Breast epithelium (tissue), 4 donors: ENCODE measurements at places on chromosomes 12 and 14. TPM values are rescaled to one million over a fixed set of nuclear protein-coding genes. Genes with fewer than 3 reads are reported as not detected.

DNA sequence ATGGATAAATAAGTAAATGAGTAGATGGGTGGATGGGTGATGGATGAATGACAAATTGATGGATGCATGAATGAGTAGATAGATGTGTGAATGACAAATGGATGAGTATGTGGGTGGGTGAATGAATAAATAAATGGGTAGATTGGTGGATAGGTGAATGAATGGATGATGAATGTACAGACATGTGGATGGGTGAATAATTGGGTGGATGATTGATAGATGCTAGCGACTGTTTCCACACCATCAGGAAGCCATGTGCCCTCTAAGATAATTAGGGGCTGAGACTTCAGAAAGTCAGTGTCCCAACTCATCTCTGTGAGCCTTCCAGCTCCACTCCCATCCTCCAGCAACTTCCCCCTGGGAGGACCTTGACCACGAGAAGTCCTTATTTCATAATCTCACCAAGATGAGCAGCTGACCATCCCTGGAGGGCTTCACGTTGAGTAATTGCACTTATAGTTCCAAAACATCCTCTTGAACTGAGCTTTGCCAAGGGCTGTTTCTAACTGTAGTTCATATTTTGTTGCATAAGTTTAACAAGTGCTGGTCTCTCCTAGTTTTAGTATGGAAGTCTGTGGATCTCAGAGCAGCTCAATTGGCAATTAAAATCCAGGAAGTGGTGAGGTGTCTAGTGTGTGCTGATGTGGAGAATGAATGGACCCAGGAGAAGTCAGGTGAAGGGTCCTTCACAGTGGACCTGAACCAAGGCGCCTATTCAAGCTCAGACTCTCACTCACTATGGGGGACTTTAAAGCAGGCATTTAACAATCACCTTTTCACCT lies 295.7 kb downstream of the ADGRD1 start:
- no peaks in the 10 kb centered on the region for H3K27me3 ChIP-seq
- H3K4me1 ChIP-seq = no peaks in the 10 kb centered on the region
- DNase-seq = no peak
- H3K4me3 ChIP-seq = no peak overlapping the region
- H3K36me3 ChIP-seq = no peaks in the 10 kb centered on the region
- H3K27ac ChIP-seq = no peak overlapping the region

DNA sequence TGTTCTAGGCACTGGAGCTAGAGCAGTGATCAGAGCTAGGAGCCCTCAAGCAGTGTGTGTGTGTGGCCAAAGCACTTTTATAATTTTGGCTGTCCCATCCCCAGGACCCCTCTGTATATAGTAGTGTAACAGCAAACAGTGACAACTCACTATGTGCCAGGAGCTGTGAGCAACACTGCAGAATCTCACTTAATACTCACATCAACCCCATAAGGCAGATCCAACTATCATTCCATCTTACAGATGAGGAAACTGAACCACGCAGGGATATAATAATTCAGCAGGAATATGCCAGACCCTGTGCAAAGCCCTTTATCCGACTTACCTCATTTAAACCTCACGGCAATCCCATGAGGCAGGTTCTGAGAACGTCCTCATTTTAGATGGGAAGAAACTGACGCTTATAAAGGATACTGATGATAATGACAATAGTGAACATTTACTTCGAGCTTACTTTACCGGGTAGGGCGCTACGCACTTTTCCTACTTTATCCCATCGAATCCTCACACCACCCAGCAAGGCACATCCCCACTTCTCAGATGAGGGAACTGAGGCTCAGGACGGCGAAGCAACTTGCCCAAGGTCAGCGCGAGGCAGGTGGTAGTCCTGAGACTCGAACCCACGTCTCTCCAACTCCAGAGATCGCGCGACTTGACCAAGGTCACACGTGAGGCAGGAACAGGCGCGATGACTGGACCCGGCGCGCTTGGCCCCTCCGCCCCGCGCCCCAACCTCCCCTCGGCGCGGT lies 687 bp downstream of the RAB35 start:
- no peak for DNase-seq
- peaks cover 10% of the 10 kb centered on the region for H3K4me1 ChIP-seq
- H3K27me3 ChIP-seq = no peaks in the 10 kb centered on the region

DNA sequence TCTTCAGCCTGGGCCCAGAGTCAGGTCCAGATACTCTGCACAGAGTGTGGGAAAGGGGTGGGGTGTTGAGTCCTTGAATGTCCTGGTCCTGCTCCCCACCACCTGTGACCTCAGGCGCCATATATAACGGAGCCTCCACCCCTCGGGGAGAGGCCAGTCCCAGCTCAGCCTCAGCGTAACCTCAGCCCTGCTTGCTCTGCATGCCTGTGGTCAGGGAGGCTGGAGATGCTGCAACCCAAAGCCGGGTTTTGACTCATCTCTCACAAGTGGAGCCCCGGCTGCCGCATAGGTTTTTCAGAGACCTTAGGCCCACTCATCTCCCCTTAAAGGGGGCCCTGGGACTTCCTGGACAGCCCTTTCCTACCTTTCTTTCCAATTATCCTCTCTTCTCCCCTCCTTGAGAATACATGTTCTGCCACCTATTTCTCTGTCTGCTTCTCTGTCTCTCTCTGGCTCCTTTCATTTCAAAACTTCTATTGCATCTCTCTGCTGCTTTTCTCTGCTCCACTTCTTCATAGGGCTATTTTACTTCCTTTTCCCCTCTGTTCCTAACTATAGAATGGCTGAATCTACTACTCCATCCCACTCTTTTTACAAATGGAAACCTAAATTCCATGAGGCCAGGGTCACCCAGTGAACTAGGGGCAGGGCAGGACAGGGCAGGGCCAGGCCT lies 1.2 kb downstream of the ITGB7 start:
- no peak overlapping the region for H3K4me3 ChIP-seq
- H3K36me3 ChIP-seq = no peaks in the 10 kb centered on the region
- H3K27me3 ChIP-seq = no peaks in the 10 kb centered on the region
- no peak for DNase-seq

DNA sequence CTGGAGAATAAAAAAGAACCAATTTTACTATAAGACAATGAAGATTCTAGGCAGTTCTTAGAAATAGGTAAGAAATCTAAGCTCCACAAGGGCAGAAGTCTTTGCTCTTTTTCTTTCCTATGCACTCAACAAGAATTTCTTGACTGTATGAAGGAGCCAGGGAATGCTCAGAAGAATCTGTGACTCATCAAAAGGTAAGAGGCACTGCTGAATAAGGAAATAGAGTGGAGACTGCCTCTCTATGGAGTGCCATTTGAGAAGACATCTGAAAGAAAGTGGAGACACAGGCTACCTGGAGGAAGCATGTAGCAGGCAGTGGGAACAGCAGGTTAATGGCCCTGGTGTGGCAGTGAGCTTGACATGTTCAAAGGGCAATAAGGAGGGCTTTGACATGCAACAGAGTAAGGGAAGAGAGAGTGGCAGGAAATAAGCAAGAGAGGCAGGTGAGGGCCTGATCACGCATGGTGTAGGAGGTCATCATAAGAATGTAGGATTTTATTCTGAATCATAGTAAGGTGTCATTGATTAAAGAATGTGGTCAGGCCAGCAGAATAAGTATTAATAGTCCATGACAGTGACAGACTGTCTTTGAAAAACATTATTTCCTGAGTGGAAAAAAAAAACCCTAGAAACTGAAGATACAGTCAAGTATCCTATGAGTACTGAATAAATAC lies 446.7 kb upstream of the GARIN6 start:
- H3K36me3 ChIP-seq = no peaks in the 10 kb centered on the region
- H3K4me1 ChIP-seq = no peaks in the 10 kb centered on the region
- DNase-seq = no peak
- no peaks in the 10 kb centered on the region for H3K27me3 ChIP-seq
- H3K4me3 ChIP-seq = no peak overlapping the region
- H3K27ac ChIP-seq = no peak overlapping the region

DNA sequence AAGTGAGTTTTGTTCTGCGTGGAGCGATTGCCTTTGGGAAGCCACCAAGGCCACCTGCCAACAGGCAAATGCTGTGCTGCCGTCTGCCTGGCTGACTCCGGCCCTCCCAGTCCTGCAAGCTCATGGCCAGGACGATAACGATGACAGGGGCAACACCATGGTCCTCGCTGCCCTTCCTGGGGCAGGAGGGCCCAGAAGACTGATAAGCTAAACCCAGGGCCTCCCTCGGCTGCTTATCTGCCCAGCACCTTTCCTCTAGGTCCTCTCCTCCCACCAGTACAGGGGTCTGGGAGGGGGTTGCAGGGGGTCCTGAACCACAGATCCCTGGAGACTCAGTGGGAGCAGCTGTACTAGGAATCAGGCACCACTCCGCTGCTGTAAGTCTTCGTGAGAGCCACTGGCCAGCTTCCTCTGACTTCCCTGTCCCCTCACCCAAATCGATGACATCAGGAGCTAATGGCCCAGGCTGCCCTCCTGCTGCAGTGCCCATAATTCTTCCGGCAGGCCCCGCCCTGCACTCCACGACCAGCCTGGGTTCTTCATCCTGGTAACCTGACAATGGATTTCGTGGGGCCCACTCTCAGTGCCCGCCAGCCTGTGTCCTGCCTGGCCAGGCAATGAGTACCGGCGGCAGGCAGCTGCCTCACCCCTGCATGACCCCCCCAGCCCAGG lies 5.1 kb downstream of the ANKRD9 start:
- H3K4me1 ChIP-seq = no peaks in the 10 kb centered on the region
- H3K27ac ChIP-seq = no peak overlapping the region
- H3K36me3 ChIP-seq = no peaks in the 10 kb centered on the region
- no peak for DNase-seq

GRCh38 chr14:93928184-93929047 lies 1.3 kb downstream of the FAM181A start:
- H3K4me1 ChIP-seq = no peaks in the 10 kb centered on the region
- no peaks in the 10 kb centered on the region for H3K36me3 ChIP-seq
- no peak overlapping the region for H3K27ac ChIP-seq
- H3K27me3 ChIP-seq = no peaks in the 10 kb centered on the region
- DNase-seq = no peak
- H3K4me3 ChIP-seq = no peak overlapping the region

DNA sequence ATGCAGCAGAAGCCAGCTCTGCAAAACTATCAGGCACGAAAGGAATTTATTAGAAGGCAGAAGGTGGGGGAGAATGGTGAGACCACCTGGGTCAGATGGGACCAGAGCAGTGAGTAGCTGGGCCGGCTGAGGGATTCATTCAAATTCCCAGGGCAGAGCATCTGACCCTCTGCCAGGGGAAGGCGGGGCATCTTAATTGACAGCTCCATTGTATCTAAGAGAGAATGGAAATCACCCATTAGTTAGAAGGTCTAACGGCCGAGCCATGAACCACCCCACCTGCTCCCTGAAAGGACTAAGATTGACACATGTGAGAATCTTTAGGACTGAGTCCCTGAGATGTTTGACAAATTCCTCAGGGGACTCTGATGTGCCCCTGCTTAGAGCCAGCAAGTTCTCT lies 83.7 kb downstream of the PHETA1 start:
- H3K4me3 ChIP-seq = no peak overlapping the region
- H3K27me3 ChIP-seq = no peaks in the 10 kb centered on the region
- no peak overlapping the region for H3K27ac ChIP-seq
- DNase-seq = no peak
- H3K4me1 ChIP-seq = no peaks in the 10 kb centered on the region

GRCh38 chr14:51041108-51041531 lies 53.8 kb downstream of the TRIM9 start:
- H3K27me3 ChIP-seq = no peaks in the 10 kb centered on the region
- H3K4me1 ChIP-seq = no peaks in the 10 kb centered on the region
- no peak overlapping the region for H3K27ac ChIP-seq
- no peak for DNase-seq
- no peaks in the 10 kb centered on the region for H3K36me3 ChIP-seq

DNA sequence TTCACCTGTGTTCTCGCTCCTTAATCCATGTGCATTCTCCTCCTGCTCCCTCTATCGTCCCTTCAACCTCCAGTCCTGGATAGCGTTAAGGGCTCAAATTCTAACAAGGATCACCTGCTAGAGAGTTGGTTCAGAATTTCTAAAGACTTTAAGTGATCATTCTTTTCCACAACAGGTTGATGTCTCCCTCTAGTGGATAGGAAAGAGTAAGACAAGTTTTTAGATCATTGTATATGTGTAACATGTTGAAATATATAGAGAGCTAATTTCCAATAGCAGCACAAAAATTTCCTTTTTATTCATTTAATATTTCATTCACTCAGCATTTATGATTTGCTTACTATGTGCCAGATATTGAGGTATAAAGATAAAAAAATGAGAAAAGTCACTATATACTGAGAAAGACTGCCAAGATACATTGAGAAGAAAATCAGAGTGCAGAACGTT lies 9.3 kb upstream of the ESR2 start:
- H3K36me3 ChIP-seq = no peaks in the 10 kb centered on the region
- H3K27me3 ChIP-seq = no peaks in the 10 kb centered on the region
- DNase-seq = no peak
- H3K4me1 ChIP-seq = no peaks in the 10 kb centered on the region

DNA sequence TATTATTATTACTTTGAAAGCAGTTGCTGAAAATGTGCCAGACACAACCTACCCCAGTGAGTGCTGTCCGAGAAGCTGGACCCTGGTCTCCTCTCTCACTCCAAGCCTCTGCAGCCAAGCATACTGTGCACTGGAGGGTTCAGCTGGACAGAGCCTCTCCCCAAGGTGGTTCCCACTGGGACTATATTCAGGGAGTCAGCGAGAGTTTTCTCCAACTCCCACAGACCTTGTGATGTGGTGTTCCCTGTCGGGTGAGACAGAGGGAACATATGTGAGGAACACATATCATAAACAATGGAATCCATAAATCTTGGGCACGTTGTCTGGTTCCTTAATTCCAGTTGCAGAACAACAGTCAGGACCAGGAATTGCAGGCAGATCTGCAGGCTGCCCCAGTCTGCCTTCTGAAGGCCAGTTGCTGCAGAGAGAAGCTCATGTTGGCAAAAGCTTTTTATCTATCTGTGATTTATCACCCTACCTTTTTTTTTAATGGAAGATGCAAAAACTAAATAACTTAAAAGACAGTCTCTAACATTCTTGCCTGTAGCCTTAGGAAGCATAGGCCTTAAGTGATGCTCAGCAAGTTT lies 619.8 kb upstream of the TBX3 start:
- no peak overlapping the region for H3K27ac ChIP-seq
- no peaks in the 10 kb centered on the region for H3K27me3 ChIP-seq
- no peak for DNase-seq
- H3K4me3 ChIP-seq = no peak overlapping the region
- no peaks in the 10 kb centered on the region for H3K36me3 ChIP-seq

DNA sequence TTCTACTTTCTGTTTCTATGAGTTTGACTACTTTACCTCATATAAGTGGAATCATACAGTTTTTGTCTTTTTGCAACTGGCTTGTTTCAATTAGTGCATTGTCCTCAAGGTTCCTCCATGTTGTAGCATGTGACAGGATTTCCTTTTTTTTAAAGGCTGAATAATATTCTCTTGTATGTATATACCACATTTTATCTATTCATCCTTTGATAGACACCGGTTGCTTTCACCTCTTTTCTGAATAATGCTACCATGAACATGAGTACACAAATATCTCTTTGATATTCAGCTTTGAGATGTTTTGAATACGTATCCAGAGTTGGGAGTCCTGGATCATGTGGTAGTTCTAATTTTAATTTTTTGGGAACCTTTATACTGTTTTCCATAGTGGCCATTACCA lies 65.4 kb downstream of the SPATS2 start:
- no peaks in the 10 kb centered on the region for H3K27me3 ChIP-seq
- no peaks in the 10 kb centered on the region for H3K4me1 ChIP-seq
- H3K4me3 ChIP-seq = no peak overlapping the region
- no peaks in the 10 kb centered on the region for H3K36me3 ChIP-seq
- DNase-seq = no peak

APOLD1 gene
- total RNA-seq = 236 TPM

KRT85 gene
- not detected for total RNA-seq

RD3L gene
- not detected for total RNA-seq

MEG3 gene
- total RNA-seq = 45.2 TPM

RFX4 gene
- not detected for total RNA-seq

C14orf119 gene
- 32.8 TPM for total RNA-seq

CIDEB gene
- total RNA-seq = 10.4 TPM

MUCL1 gene
- 3.4 TPM for total RNA-seq

FMNL3 gene
- total RNA-seq = 13.8 TPM
